ENCODE measurements at places on chromosomes 11 and 22. TPM values are rescaled to one million over a fixed set of nuclear protein-coding genes. Genes with fewer than 3 reads are reported as not detected.
A peak's percentile ranks its signal among the peaks of the same experiment; 100 is the strongest.

TMPRSS4 gene
- not detected for total RNA-seq

SEPTIN3 gene
- total RNA-seq: not detected

PDE2A gene
- total RNA-seq: 78.4 TPM

CASP1 gene
- 32.0 TPM for total RNA-seq

GNAZ gene
- total RNA-seq: 0.78 TPM

SPI1 gene
- not detected for total RNA-seq

CRYBA4 gene
- total RNA-seq: not detected

NLRP6 gene
- not detected for total RNA-seq

C11orf86 gene
- not detected for total RNA-seq

GGTLC3 gene
- not detected for total RNA-seq

TESMIN gene
- total RNA-seq: 10.8 TPM

GGT5 gene
- 12.8 TPM for total RNA-seq

C11orf42 gene
- total RNA-seq: not detected

GRCh38 chr11:1571760-1572196 is 293 bp downstream of the DUSP8 start:
- no peak for DNase-seq

GRCh38 chr11:131642756-131643531 is 272.5 kb downstream of the NTM start:
- DNase-seq: no peak

- no peak for DNase-seq
Measured at GRCh38 chr22:49734882-49735281, 92.8 kb downstream of the BRD1 start.

DNA sequence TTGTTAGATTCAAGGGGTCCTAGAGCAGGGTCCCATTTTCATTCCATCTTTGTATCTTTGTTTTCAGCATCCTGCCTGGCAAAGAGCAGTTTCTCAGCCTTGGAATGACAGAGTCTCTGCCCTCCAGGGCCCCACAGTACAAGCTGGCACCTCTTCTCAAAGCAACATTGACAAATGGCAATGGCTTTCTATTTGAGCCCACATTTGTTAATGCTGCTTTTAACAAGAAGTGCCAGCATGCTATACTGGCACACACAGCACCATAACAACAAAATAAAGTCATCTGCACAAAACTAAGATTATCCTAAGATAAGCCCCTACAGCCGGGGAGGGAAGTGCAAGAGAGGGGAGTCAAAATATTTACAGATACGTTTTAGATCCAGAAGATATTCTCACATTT is 309.7 kb upstream of the C11orf87 start:
- DNase-seq: no peak

GRCh38 chr11:27444801-27445215 is 27.8 kb downstream of the LGR4 start:
- DNase-seq: no peak

GRCh38 chr11:122900587-122901202 is 18.1 kb downstream of the JHY start:
- no peak for DNase-seq

DNA sequence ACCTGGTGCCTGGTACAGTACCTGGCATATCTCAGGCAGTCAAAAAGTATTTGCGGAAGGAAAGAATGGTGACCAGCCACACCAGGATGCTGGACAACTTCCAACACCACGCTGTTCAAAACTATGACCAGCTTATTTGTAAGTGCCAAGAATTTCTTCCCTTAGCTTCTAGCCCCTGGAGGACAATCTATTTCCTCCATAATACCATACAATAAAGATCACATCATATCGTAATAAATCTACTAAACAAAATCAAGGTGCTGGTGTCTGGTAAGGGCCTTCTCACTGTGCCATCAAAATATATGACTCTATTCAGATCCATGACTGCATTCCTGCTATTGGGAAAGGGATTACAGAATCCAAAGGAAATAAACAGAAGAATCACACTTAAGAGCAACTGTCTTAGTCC is 51.5 kb downstream of the ALG9 start:
- peak; percentile 18 for DNase-seq

GRCh38 chr11:73978576-73979086 is 4.0 kb downstream of the UCP2 start:
- DNase-seq: no peak

DNA sequence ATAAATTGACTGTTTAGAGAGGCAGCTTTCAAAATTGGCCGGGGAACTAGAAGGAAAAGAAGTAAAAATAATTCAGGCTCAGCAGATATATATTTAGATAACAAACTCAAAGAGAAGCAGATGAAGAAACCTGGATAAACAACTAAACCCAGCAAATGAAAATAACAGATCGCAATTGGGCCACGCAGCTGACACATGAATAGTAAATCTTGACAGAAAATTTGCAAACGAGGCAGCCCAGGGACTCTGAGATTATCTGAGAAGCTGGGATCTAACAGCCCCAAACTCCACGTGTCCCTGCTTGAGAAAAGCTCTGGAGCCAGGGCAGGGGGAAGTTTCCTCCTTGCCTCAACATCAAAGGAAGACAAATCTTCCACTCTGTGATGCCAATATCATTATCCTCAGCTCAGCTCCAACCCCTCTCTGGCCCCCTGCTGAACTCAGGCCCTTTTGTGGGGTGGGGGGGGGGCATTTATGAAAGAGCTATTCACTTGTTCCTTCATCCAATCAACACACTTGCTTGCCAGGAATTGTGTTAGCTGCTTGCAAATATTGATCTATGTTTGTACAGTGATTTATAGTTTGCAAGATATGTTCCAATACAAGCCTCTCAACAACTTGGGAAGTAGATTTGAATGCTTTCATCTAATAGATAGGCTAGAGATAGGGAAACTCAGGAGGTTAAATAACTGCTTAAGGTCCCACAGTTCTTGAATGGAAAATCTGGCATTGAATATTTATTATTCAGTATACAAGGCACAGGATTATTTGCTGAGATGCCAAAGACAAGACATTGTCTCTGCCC is 72.5 kb upstream of the C11orf87 start:
- no peak for DNase-seq

GRCh38 chr22:39910876-39911613 is 10.2 kb downstream of the GRAP2 start:
- no peak for DNase-seq

DNA sequence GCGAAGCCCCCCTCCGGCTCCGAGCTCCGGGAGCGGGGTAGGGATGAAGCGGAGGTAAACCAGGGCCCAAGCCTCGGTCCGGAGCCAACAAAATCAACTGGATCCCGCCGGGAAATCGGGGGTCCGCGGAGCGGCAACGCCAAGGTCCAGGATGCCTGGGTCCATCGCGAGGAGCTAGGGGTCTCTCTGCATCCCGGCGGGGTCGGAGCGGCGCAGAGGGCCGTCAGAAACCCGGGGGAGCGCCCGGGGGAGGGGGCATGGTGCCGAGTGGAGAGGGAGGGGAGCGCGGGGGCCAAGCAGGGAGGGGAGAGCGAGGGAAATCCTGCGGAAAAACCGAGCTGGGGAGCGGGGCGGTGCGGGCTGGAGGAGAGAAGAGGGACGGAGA is 51.8 kb downstream of the SLC22A12 start:
- DNase-seq: no peak

GRCh38 chr11:115515647-115516395 is 11.6 kb upstream of the CADM1 start:
- no peak for DNase-seq

GRCh38 chr22:36470994-36471331 is 10.5 kb downstream of the TXN2 start:
- no peak for DNase-seq

GRCh38 chr11:76166314-76166713 is 40.0 kb downstream of the WNT11 start:
- DNase-seq: no peak

DNA sequence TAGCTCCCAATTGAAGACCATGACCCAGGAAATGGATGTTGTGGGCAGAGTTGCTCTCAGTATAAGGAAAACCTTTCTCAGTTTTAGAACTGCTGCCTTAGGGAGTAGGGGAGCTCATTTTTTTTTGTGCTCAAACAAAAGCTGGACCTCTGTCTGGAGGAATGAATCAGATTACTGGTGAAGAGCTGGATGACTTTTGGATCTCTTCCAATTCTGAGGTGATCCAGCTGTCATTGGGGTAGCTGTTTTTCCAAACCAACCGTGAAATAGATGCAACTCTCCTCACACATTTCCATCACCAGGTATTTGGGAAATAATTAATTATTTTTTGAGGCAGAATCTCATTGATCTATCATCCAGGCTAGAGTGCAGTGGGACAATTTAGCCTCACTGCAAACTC is 251.3 kb upstream of the PLET1 start:
- no peak for DNase-seq

DNA sequence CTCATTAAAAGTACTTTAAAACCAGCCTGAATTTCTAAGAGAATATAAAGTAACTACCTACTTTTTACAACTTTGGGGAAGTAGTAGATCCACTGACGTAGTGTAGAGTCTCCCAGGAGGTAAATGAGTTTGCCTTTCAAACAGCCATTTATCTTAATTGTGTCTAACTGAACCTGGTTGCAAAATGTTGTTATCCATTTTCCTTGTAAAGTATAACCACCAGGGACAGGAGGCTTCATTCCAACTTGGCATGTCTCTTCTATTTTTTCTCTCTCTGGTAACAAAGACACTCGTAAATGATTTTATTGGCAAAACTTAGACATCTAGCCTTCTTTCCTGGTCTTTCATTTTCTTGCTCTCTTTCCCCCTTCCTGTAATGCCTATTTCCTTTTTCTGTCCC is 36.9 kb downstream of the NXPE1 start:
- DNase-seq: no peak

DNA sequence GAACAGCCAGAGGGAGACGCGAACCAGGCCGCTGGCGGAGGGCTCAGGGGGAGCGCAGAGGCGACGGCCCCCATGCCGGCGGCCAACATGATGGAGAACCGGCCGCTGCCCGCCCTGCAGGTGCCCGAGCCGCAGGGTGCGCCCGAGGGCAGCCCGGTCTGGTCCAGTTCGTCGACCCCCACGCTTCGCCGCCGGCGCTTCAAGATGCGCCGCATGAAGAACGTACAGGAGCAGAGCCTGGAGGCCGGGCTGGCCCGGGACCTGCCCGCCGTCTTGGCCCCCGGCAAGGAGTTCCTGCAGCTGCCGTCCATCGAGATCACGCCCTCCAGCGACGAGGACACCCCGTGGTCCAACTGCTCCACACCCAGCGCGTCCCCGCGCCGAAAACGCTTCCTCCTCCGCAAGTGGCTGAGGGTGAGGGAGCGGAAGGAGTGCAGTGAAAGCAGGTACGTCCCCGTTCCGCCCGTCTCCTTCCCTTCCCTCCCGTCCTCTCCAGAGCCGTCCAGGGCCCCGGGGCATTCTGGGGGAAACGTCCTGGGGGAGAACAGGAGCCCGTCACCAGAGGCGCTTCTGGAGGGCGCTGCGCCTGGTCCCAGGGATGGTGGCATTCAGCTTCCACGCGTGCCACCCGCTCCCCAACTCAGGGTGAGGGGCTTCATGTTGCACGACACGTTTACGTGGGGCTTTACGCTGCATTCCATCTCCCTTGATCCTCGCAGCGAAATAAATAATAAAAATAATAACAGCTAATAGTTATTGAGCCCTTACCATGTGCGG is 840 bp downstream of the GRAMD1B start:
- DNase-seq: no peak

DNA sequence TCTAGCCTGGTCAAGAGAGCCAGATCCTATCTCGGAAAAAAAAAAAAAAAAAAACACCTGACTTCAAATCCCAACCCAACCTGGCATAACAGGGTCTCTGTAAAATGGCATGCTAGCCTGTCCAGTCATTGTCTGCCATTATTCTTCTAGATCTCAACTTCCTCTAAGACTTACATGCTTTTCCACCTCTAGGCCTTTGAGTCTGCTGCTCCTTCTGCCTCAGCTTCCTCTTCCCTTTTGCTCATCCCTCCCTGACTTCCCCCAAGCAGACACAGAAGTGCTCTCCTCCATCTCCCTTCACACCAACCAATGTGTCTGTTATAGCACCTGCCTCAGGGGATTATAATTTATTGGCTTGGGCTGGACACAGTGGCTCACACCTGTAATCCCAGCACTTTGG is 7.8 kb downstream of the STK33 start:
- DNase-seq: no peak

DNA sequence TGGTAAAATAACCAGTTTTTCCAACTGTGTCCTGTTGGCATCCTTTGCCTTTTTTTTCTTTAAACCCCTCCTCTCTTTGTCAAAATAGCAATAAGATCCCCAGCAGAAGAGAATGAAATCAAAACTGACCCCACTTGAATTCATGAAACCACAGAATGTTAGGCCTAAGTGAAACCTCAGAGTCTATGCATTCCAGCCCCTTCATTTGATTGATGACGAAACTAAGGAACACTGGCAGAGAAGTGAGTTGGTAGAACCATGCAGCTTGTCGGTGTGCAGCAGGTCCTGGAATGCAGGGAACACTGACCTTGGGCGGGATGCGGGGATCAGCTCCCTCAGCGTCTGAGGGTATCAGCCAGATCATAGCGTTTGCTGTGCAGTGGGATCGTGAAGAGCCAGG is 57.5 kb downstream of the GRK3 start:
- DNase-seq: no peak

DNA sequence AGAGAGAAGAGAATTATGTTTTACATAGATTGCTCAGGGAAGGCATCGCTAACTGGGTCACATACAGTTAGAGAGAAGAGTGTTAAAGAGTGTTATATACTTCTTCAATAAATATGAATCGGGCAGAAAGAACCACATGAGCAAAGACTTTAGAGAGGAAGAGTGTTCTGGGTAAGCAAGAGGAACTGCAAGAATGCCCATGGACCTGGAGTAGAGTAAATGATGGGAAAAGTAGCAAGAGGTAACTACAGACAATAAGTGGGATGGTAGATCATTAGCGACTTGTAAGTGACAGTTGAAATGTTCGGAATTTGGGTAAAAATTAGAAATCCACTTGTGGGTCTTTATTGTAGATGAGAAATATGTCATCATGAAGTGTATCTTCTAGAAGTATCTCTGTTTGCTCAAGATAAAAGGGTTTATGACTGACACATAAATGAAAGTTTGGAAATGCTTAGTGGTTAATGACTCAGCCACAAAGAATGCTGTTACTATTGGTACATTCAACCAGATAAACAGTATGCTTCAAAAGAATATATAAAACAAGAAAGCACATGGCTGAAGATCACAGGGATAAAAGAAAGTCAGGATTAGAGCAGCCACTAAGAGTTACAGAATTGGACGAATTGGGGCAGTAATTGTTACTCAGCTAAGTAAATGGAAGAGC is 229.3 kb downstream of the CASP12 start:
- DNase-seq: peak; percentile 52

- no peak for DNase-seq
Measured at GRCh38 chr11:32391956-32392553, 43.3 kb downstream of the WT1 start.

- no peak for DNase-seq
Measured at GRCh38 chr11:14240951-14241350, 118.0 kb downstream of the RRAS2 start.

GRCh38 chr11:82759649-82760048 is 26.0 kb upstream of the FAM181B start:
- no peak for DNase-seq

- no peak for DNase-seq
Measured at GRCh38 chr11:70158201-70158600, 44.9 kb upstream of the FADD start.

Measured in glomerular endothelial cell (primary cell).